ENCODE measurements at places on chromosomes 5 and 9.
A peak's percentile ranks its signal among the peaks of the same experiment; 100 is the strongest.

DNA sequence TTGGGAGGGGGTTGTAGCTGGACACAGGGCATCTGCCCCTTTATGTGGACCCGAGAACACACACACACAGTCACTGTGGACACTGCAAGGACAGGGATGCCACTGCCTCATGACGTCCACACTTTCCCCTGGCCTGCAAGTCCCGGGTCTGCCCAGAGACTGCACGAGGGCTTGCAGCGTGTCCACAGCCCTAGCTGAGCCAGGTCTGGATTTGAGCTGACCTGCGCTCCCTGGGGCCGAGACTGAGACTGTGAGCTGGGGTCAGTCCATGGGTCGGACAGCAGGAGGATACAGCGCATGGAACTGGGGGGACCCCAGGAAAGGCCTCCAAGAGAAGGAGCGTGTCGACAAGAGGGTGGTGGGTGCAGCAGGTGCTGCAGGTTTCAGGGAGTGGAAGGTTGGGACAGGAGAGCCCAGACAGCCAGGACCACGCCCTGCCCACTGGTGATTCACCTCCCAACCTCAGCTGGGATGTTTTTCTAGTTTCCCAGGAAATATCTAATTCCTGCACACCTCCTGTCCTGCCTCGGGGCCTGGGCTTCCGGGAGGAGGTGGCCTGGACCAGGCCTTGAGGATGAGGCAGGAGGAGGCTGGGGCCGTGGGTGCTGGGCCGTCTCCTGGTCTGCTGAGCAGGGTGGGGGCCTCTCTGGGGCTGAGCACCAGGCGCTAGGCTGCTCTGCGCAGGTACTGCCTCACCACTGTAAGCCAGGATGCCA, 806 bp upstream of the RNF224 start:
- no peak for DNase-seq

DNA sequence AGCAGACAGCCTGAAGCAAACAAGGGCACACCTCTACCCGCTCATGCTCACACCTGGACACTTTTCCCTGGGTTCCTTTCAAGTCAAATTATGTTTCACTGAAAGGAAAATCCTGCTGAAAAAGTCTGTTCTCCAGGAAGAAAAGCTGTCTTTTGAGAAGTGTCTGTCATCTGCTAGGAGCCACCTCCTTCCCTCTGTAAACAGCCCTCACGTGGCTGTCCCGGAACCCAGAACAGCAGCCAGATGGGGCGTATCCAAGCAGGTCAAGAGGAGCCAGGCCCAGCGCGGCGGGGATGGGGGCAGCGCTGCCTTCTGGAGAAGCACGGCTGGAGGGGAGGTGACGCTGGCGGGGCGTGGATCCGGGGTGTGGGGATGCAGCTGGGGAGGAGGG, at the start of gene PNPLA7:
Gene PNPLA7, minus strand, starts transcription at position 172 of the 391 bp plus-strand sequence. CDS start 205 bp downstream, outside the sequence.
- DNase-seq: peak; percentile 63

GRCh38 chr9:113581865-113582697, 118.6 kb downstream of the RGS3 start:
- peak; percentile 91 for DNase-seq

- DNase-seq: no peak
Measured at GRCh38 chr9:88049677-88050307, 75.5 kb upstream of the CDK20 start.

DNA sequence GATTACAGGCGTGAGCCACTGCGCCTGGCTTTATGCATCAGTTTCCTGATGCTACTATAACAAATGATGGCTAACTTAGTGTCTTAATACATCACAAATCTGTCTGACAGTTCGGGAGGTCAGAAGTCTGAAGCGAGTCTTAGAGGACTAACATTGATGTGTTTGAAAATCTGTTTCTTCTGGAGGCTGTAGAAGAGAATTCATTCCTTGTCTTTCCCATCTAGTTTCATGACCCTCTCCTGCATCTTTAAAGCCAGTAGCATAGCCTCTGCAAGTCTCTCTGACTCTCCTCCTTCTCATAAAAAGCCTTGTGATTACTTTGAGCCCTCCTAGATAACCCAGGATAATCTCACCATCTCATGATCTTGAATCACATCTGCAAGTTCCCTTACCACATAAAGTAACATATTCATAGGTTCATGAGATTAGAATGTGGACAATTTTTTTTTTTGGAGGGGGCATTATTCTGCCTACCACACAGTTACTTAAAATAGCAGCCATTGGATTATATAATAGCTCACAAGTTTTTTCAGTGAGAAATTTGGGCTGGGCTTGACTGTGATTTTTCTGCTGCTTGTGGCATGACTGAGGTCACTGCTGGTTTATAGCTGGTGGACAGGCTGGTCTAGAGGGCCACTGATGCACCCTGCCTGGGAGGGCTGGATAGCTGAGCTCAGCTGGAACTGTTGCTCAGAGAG, 134.8 kb downstream of the FBXL7 start:
- DNase-seq: no peak

DNA sequence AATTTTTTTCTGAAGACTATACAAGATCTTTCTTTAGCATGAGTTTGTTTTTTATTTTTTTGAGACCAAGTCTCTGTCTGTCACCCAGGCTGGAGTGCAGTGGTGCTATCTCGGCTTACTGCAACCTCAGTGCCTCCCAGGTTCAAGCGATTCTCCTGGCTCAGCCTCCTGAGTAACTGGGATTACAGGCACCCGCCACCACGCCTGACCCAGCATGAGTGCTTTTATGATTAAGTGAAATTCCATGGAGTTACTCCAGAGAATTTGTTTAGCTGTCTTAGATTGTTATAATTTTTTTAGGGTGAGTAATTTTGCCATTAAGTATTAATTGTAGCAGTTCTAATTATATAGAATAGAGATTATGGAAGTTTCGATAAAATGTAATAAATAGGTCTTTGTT, 14.3 kb downstream of the YTHDC2 start:
- no peak for DNase-seq

DNA sequence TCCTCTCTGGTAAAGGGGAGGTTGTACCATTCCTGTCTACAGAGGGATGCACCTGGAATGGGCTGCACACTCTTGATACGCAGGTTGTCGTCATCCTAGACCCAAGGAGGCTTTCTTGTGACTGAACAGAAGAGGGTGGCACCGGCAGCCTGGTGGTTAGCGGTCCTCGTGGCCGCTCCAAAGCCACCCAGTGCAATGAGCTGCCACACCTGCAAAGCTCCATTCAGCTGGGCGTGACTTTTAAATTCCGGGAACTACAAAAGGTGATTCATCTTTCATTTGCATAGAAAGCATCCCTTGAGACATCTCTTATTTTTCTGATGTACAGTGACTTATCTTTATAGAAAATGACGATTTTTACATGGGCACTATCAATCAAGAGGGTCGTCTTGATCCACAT, 286.1 kb upstream of the IRX1 start:
- DNase-seq: no peak

DNA sequence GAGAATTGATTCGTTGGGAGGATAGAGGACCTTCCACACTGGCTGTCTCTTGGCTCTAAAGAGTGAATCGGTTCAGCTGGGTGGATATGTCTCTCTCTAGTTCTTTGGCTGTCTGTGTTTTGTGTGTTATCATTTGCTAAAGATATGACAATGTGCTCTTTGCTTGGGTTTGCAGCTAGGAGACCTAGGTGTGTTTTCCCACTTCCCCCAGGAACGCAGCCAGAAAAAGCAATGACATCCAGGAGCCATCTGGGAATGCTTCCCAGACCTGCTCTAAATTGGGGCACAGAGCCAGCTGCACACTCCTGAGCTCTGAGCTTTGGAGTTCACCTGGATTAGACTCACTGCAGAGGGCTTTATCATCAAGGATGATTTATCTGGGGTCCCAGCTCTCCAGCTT, 12.8 kb upstream of the PDZD2 start:
- no peak for DNase-seq

DNA sequence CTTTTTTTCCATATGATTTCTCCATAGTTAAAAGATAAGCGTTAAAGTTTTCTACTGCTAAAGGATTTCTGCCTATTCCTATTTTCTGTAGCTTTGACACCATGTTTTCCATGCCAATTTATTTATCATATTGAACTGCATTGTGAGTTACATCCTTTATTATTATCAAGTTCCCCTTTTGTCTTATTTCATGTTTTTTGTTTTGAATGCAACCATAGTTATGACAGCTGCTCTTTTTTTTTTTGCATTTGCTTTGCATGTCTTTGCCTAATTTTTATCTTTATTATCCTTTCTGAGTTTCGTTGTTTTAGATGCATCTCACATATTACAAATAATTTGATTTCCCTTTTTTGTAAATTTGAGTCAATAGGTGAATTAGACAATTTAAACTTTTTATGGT, 161.5 kb downstream of the DEPDC1B start:
- no peak for DNase-seq

DNA sequence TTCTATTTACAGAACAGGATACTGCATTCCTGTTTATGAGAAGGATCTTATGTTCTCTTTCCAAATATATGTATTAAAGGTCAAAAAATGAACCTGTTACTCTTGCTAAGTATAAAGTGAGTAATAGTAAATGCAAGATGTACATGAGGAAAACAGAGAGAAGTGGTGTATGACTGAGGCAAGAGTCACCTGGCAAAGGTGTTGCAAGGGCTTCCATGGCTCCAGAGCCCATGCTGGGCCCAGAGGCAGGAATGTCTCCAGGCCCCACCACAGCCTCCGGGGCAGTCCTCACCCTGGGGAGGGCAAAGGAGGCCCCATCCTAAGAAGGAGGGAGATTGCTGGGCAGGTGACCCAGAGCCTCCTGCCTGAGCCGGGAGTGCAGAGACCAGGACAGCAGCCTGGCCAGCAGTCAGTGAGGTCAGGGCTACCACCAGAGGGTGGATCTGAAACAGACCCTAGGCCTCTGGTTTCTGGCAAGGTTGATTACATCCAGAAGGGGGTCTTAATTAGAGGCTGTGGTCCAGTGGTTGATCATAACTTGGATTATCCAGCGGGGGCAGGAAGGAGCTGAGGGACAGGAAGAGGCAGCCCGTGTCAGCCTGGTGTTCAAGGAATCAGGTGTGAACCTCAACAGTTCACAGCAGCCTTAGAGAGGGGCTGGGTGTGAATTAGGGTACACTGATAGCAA, 57.3 kb upstream of the CPLX2 start:
- no peak for DNase-seq

DNA sequence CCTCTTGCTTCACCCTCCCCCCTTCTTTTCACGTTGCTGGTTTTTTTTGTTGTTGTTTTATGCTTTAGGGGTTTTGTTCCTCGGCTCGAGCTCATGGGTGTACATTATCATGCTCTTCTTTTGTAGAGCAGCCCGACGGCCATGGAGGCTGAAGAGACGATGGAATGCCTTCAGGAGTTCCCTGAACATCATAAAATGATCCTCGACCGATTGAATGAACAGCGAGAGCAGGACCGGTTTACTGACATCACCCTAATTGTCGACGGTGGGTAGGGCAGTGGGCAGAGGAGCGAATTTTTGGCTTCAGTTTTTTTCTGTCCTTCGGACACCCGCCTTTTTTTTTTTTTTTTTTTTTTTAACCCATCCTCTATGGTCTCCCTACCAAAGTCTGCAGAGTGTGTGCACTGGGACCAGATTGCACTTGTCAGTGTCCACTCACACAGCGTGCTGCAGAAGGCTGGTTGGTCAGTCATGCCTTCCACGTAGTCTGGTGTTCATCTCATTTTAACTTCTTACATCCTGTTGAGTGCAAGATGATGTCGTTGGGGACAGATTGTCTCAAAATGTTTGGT, 1.3 kb downstream of the ZNF131 start:
- peak; percentile 64 for DNase-seq

- DNase-seq: no peak
Measured at GRCh38 chr5:32953694-32954093, 242.6 kb downstream of the NPR3 start.

- no peak for DNase-seq
Measured at GRCh38 chr5:174794931-174795672, 70.7 kb downstream of the MSX2 start.

GRCh38 chr5:100270023-100270771, 265.0 kb upstream of the FAM174A start:
- no peak for DNase-seq

DNA sequence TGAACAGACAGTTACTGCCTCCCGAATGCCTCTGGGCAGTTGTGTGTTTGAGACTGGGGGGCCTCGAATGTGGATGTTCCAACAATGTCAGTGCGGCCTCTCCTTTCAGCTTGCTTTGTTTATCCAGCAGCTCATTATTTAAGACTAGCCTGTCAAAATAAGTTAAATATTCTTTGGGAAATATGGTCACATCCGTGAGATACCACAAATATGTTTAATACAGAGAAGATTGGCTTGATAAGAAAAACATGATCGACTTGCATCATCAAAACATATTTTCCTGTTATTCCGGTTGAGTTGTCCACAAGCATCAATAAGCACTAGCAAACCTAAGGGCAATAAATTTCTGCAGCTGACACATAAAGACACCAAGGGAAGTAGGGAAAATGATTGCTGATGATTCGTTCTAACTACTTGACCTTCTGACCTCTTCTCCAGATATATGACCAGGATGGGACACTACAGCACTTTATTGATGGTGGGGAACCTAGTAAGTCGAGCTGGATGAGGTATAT, 66.5 kb downstream of the PRDM6 start:
- DNase-seq: no peak

DNA sequence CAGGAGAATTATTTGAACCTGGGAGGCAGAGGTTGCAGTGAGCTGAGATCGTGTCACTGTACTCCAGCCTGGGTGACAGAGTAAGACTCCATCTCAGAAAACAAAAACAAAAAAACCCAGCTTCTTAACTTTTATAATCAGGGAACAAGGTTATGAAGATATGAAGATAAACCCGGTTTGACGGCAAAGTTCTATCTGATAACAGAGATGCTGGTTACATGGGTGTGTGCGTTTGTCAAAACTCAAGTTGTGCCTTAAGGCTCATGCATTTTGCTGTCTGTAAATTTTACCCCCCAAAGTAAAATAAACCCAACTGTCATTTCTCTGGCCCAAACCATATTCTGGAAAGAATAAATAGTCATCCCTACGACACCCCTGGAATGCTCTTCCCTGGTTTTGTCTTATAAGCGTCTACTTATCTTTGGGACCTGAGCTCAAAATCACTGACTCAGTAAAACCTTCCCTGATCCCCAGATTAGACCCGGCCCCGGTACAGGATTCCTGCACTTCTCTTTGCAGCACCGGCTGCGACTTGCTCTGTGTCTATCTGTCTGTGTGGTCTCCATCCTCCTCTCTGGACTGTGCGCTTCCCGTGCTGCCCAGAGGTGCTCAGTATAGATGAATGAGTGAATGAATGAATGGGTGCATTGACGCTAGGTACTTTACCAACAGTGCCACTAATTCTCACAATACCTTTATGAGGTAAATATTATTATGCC, 172.2 kb downstream of the DAB2IP start:
- DNase-seq: no peak

GRCh38 chr5:41925555-41925951, 472 bp downstream of the FBXO4 start:
- peak; percentile 76 for DNase-seq

Measured in lung microvascular endothelial cell (primary cell).